Foreskin fibroblast (primary cell): ENCODE measurements at places on chromosomes 13 and 19.

DNA sequence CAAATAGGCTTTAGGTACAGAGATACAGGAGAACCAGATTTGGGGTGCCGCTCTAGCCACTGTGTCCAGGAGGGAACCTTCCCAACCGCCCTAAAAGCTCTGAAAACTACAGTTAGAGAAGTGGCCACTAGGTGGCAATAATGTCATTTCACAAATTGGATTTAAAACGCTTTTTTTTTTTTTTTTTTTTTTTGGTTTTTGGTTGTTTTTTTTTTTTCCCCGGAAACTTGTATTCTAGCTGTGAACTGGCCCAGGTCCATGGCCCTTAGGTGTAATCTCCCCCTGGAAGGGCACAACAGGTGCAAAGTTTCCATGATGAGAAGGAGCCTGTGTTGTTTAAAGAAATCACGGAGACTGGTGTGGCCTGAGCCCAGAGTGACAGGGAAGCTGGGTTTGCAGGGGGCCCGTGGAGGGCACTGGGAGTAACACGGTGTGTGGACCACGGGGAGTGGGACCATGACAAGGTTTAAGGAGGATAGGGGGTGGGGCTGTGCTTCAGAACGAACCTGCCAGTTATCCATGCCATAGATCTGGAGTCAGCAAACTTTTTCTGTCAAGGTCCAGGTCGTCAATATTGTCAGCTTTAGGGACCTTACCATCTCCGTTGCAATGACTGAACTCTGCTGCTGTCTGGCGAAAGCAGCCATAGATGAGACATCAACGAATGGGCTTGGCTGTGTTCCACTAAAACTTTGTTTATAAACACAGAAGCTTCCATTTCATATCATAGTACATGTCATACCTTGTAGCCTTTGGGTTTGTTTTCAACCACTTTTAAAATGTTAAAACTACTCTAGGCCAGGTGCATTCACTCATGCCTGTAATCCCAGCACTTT, 10.1 kb downstream of the OR1I1 start:
- peak; percentile 32 for DNase-seq

GRCh38 chr19:13005861-13006370, 10.6 kb downstream of the NFIX start:
- no peak for DNase-seq

DNA sequence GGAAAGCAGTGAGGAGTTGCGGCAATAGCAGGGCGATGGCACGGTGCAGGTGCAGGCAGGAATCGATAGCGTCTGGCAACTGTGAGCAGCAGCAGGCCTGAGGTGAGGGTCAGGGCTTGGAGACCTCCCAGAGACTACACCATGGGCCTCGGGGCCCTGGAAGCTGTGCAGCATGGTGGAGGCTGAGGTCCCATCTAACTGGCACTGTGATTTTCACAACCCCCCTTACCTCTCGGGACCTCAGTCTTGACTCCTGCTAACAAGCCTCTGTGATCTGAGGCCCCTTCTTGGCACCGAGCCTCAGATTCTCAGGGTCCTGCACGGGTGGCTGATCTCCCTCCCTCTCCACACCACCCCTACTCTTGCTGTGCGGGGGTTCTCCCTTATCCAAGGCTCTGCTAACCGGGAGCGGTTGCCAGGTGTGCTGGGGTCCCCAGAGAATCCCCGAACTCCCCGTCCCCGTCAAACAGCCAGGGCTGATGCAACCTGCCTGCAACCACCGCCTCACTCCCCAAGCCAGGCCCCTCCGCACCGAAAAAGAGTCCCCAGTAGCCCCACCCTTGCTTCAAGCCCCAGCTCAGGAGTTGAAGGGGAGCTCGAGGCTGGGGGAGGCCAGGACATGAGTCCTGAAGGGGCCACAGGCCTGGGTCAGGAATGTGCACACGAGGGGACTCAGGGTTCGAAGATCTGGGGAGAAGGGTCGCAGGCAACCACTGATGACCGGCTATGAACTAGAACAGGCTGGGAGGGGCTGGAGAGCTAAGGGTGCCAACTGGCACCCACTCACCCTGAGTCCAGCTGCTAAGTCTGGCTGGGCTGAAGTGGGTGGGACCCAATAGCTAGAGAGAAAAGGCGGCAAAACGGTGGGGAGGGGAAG, 4.8 kb upstream of the ATF5 start:
- DNase-seq: no peak

- peak; percentile 79 for DNase-seq
Measured at GRCh38 chr19:2722541-2723344, 1.6 kb upstream of the DIRAS1 start.

DNA sequence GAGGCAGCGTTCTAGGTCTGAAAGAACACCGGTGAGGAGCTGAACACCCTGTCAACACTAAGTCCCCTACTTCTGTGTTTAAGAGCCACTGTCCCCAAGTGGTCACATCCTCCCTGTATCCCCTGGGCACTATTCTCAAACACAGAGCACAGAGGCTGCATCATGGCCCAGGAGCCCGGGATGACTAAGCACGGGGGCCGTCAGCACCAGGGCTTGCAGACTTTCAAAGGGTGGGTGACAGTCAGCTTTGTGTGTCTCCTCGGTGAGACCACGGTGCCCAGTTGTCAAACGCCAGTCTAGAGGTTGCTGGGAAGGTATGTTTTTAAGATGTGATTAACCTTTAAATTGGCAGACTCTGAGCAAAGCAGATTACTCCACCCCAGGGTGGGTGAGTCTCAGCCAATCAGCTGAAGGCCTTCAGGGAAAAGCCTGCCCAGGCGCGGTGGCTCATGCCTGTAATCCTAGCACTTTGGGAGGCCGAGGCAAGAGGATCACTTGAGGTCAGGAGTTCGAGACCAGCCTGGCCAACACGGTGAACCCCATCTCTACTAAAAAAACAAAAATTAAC, 8.0 kb downstream of the MAP2K2 start:
- DNase-seq: no peak

DNA sequence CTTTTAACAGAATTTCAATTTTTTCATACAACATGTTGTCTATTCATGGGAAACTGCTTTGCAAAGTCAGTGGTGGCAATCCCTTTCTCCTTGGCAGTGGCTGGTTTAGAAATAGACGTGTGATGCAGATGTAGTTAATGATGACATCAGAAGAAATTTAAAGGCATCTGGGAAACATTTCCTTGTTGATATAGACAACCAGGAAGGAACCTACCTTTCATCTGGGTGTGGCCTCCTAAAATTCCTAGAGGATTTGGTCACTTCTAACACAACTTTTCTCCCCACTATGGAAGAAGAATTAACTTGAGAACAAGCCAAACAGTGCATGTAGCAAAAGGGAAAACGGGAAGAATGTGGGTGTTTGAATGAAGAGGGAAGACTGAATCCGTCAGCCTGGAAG, 102.8 kb downstream of the EFNB2 start:
- DNase-seq: peak; percentile 20

- DNase-seq: no peak
Measured at GRCh38 chr13:39108783-39109182, 70.5 kb downstream of the NHLRC3 start.

- DNase-seq: no peak
Measured at GRCh38 chr13:41491436-41491835, 34.1 kb downstream of the RGCC start.

GRCh38 chr19:35000647-35001501, 751 bp downstream of the GRAMD1A start:
- DNase-seq: peak; percentile 55

DNA sequence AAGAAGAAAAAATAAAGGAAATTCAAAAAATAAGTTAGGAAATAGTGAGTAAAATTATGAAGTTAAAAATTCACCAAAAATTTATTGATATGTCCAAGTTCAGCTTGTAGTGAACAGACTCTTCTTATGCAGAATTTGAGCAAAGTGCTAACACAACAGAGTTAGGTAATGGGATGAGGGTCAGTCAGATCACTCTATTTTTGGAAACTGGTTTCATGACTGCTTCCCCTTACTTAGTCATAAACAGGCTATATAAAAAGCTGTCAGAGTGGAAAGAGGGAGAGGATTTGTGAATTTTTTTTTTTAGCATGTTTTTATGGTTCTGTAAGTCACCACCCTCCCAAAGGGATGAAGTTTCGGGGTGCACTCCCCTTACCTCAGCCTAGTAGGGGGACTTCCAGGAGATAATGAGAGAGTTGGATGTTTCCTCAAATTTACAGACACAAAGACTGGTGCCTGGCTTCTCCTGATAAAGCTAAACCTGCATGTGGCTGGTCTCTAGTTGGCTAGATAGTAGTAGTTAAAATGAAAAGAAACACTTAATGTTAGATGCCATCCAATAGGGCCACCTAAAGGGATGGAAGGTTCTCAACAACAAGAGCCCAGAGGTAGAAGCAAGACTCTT, 4.5 kb downstream of the CPB2 start:
- DNase-seq: peak; percentile 6

- DNase-seq: peak; percentile 61
Measured at GRCh38 chr13:100454876-100455275, 133.7 kb downstream of the GGACT start.

GRCh38 chr13:93752541-93752940, 525.9 kb downstream of the GPC6 start:
- no peak for DNase-seq

GRCh38 chr19:391726-392374, 17.1 kb downstream of the C2CD4C start:
- no peak for DNase-seq

DNA sequence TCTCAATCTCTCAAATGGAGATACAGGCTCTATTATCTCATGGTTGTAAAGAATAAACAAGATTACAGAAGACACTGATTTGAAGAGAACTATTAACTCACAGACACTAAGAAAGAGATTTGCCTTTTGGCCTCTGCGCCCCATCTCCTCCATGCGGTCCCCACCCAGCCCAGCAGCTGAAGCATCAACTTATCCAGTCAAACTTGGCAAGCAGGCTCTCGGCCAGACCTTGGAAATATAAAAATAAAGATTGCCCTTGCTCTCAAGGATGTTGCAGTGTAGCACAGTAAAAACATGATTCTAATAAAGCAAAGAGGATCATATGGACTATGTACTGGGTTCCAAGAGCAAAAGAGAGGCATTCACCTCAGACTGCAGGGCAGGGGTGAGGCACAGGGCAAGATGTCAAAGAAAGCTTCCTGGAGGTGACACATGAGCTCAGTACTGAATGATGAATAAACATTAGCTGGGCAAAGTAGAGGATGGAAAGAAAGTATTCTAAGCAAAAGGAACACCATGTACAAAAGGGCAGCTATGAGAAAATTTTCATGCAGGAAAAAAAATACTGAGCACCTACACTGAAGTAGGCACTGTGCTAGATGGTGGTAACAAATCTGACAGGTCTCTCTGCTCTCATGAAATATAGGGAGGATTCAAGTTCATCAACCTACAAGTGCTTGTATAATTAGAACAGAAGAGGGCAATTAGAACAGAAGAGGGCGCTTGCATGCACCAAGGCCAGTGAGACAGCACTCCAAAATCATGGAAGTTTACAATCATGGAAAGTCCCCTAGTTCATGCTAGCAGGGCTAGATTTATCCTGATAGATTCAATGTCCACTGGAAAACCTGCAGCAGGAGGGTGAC, 85.0 kb downstream of the SACS start:
- peak; percentile 39 for DNase-seq

DNA sequence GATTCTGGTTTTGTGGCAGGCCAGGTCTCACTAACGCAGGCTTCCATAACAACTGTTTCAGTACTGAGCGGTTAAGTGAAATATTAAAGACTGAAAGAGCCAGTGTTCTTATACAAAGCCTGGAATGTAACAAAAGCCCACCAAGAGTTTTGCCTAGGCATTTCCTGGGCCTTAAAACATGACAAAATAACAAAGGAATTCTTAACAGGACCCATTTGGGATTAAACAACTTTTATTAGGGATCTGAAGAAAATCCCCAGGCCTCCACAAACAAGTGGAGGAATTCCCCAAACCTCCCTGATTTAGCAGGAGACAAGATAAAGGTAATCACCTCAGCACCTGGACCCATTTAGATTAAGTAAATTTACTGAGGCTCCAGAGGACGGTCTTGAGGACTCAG, 799.7 kb upstream of the SPRY2 start:
- no peak for DNase-seq

DNA sequence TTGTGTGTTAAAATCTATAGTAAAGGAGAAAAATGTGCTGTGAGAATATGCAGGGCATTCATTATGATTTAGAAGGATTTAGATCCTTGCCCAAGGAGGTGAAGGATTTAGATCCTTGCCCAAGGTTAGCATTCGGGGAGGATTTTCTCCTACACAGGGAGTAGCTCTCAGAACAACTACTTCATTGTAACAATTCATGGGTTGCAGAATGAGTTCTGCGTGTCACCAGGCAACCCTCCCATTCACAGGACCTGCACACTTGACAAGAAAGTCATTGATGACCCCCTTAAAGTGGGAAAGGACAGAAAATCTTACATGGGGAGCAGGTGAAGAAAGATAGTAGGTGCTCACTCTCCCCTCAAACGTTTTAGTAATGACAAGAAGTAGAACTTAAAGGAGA, 167.1 kb upstream of the MAB21L1 start:
- no peak for DNase-seq

DNA sequence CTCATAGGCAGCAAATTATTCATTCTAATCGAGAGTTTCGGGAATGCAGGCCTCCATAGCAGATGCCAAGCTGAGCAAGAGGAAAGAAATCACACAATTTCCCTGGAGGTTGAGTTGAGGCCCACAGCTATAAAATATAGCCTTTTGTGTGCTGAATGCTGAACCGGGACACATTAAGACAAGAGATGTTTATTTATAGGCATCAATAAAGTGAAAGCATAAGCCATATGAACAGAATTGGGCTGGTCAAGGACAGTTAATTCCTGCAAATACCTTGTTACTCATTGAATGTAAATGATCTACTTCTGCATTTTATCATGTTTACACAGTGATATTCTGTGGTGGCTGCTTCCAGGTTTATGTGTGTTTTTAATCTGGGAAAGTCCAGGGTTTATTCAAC, 461.7 kb downstream of the KLF12 start:
- no peak for DNase-seq

DNA sequence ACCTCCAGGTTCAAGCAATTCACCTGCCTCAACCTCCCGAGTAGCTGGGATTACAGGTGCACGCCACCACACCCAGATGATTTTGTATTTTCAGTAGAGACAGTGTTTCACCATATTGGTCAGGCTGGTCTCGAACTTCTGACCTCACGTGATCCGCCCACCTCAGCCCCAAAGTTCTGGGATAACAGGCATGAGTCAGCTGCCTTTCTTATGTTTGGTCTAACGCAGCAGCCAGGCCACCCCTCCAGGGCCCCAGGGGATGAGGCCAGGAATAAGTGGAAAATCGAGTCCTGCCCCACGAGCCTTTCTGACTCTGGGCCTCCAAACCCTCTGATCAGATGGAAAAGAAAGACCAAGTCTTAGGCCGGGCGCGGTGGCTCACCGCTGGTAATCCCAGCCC, 44.5 kb downstream of the CERS4 start:
- DNase-seq: no peak
